Stimulated activated CD8-positive, alpha-beta memory T cell treated with anti-CD3 and anti-CD28 coated beads, Interleukin-4, amount 100 ng/mL, for 48 hours (primary cell): ENCODE measurements at places on chromosomes 12 and 14.

GRCh38 chr12:100114574-100114973, 28.1 kb downstream of the BLTP3B start:
- DNase-seq, result no peak

- DNase-seq, result no peak
Observed at GRCh38 chr14:98741523-98741922, 530.5 kb downstream of the BCL11B start.

- DNase-seq, result peak; percentile 42
Observed at GRCh38 chr12:92827836-92828431, 101.2 kb downstream of the EEA1 start.

GRCh38 chr14:96090441-96091148, 51.4 kb downstream of the C14orf132 start:
- DNase-seq, result no peak

- no peak for DNase-seq
Observed at GRCh38 chr14:101521473-101521915, 39.8 kb upstream of the DIO3 start.

GRCh38 chr12:38664661-38665269, 240.6 kb downstream of the CPNE8 start:
- no peak for DNase-seq
